Hematopoietic multipotent progenitor cell treated with erythropoietin and hydrocortisone succinate and interleukin-3 and kit ligand, for 6 days (in vitro differentiated cells): ENCODE measurements at places on chromosomes 4 and X.
A peak's percentile ranks its signal among the peaks of the same experiment; 100 is the strongest.

- peak; percentile 71 for DNase-seq
Observed at GRCh38 chr4:82584931-82585330, 23.1 kb upstream of the TMEM150C start.

GRCh38 chr4:22708961-22709360 is 16.2 kb downstream of the GBA3 start:
- DNase-seq = no peak

DNA sequence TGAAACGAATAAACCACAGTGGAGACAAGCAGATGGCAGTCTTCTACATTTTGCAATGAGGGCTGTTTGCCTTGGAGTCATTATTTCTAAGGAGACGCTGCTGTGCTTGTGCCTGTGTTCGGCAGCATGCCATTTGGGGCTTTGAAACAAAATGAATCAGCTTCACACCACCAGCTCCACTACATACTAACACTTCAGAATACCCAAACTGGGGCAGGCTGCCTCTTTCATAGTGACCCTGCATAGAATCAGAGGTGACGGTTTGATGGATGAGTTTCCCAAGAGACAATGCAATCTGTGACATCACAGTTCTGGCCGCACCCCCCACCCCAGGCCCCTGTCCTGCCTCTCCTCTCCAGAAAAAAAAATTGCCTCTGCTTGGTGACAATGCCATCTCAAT is 57.1 kb upstream of the MID1 start:
- DNase-seq = no peak

GRCh38 chrX:69100478-69100877 is 64.8 kb downstream of the PJA1 start:
- no peak for DNase-seq

DNA sequence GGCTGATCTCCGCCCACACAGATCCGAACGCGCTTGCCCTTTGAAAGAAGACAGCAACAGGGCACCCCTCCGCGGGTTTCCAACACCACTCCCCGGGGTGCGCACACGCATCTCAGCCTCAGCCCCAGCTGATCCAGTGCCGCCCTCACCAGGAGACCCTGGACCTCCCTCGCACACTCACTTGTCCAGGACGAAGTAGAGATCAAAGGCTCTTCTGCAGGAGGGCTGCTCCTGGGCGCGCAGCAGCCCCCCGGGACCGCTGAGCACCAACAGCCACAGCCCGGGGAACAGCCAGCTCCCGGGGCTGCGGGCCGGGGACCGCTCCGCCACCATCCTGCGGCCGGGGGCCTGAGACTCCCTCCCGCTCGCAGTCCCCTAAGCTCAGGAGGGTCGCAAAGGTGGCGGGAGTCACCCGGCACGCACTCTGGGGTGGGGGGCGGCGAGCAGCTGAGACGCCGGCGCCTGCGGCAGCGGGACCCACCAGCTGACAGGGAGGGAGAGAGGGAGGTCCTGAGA is 743 bp downstream of the ANTXR2 start:
- DNase-seq = peak; percentile 48

GRCh38 chr4:1187182-1187581 is 14.8 kb upstream of the SPON2 start:
- no peak for DNase-seq

GRCh38 chr4:48706736-48707135 is 73.3 kb downstream of the FRYL start:
- DNase-seq = no peak

GRCh38 chr4:77002321-77003107 is 53.0 kb downstream of the SEPTIN11 start:
- DNase-seq = no peak

GRCh38 chrX:50579955-50580354 is 109.3 kb upstream of the DGKK start:
- peak; percentile 73 for DNase-seq

DNA sequence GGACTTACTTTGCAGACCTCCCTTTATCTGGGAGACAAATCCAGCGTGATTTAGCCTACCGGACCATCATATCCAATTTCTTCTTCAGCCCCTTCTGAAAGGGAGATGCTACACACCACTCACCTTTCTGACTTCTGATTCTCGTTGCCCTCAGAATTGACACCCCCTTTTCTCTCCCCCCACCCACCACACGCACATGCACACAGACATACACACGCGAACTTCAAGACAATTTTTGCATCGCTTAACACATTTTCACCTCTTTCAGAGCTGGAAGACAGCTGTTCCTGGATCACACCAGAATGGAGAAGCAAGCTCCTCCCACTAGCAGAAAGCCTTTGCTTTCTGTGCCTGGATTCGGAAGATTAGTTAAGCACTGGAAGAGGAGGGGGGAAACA is 1.0 kb upstream of the SNCA start:
- DNase-seq = peak; percentile 78

DNA sequence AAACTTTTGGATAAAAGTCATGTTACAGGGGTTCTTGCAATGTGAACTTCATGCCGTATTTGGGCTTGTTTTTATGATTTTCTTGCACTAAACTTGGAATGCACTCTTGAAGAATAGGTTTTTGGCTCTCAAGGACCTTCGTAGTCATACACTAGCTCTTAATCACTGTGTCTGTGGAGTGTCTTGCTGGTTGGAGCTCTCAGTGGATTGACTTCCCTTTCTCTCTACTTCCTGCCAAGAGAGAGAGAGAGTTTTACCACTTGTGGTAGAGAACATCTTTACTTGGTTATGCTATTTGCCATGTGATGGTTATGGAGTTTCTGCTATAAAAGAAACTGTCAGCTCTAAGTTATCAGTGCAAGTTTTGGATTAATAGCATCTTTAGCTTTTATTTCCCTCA is 112.4 kb downstream of the BMPR1B start:
- no peak for DNase-seq

GRCh38 chr4:16626945-16627344 is 271.5 kb downstream of the LDB2 start:
- DNase-seq = no peak

DNA sequence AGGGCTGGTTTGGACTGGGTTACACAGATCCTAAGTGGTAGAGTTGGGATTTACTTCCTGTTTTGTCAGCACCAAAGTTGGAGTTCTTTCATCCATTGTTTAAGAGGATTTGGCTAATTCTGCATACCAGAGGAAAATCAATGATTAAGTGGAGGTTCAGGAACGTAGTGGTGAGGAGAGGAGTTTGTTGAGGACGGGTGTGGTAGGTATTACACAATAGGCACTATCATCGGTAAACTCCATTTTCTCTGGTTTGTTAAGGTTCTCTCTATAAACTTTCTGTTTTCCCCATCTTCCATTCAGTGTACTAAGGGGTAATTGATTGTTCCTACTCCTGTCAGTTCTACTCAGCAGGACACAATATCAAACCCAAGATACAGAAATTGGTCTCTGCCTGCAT is 107.5 kb upstream of the VCX2 start:
- DNase-seq = no peak

- DNase-seq = no peak
Observed at GRCh38 chr4:3668825-3669552, 97.2 kb upstream of the ADRA2C start.

- DNase-seq = no peak
Observed at GRCh38 chr4:134668237-134668636, 466.6 kb upstream of the PABPC4L start.

DNA sequence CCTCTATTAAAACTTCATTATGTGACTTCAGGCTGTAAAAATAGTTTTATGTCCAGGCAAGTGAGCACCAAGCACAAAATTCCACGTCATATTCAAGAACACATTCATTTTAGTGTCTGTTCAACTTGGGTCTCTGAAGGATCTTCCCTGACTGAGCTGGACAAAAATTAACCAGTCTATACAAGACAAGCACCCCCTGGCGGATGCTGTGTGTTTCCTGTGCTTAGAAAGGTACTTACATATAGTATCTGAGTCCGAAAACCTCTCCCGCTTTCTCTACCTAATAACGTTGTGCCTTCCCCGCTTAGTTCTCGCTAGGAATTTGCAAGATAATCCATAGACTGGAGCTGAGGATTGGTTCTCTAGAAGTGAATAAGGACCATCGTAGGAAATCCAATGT is 2214.5 kb upstream of the TENM3 start:
- DNase-seq = peak; percentile 63

DNA sequence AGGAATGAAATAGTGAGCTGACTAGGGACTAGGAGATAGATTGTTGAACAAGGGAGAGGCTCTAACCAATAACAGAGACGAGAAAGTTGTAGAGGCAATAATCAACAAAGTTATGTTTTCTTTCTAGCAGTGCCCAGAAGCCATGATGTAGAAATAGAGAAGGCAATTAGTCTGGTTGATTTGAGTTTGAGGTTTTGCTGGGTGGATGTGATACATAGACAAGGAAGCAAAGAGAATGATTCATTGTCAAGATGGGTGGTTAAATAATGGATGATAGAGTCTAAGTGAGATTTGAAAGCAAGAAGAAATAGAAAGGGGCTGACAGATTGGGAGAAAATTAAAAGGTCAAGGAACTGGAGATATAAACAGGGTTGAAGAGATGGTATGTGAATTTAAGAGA is 11.2 kb downstream of the RBM41 start:
- DNase-seq = no peak

GRCh38 chr4:90498175-90498574 is 371.0 kb downstream of the CCSER1 start:
- no peak for DNase-seq

GRCh38 chr4:68748181-68748991 is 67.4 kb upstream of the UGT2B10 start:
- peak; percentile 2 for DNase-seq

- DNase-seq = no peak
Observed at GRCh38 chrX:46543441-46543840, 1.8 kb downstream of the ZNF674 start.

DNA sequence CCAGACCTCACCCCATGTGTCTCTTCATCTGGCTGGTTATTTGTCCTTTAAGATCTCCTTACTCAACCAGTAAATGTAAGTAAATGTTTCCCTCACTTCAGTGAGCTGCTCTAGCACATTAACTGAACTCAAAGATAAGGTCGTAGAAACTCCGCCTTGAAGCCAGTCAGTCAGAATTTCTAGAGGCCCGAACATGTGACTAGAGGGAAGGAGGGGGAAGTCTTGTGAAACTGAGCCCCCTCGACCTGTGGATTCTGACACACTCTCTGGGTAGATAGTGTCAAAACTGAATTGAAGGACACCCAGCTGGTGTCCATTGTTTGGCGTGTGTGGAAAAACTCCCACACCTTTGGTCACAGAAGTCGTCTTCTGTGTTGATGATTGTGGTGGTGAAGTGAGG is 933.9 kb downstream of the ADGRL3 start:
- no peak for DNase-seq

GRCh38 chr4:140426610-140427105 is 790 bp downstream of the CLGN start:
- peak; percentile 70 for DNase-seq

- no peak for DNase-seq
Observed at GRCh38 chrX:63959975-63960374, 175.0 kb upstream of the ARHGEF9 start.
